ENCODE measurements at places on chromosomes 4 and X.
A peak's percentile ranks its signal among the peaks of the same experiment; 100 is the strongest.

DNA sequence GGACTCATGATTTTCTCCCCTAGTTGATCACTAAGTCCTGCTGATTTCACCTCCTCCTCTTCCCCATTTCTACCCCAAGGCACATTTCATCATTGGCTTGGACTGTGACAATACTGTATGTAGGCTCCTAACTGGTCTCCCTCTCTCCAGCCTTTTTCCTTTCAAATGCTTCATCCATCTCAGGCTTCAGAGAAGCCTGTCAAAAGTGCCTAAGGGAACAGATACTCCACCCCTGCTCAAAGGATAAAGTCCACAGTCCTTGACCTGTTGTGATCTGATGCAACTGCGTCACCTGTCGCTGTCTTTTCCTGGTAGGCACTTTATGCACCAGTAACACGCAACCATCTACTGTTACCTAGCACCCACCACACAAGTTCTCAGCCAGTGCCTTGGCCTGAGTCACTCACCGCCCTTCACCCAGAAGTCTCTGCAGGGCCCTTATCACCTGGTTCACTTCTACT lies 12.8 kb downstream of the SCARB2 start:
- no peak for DNase-seq

DNA sequence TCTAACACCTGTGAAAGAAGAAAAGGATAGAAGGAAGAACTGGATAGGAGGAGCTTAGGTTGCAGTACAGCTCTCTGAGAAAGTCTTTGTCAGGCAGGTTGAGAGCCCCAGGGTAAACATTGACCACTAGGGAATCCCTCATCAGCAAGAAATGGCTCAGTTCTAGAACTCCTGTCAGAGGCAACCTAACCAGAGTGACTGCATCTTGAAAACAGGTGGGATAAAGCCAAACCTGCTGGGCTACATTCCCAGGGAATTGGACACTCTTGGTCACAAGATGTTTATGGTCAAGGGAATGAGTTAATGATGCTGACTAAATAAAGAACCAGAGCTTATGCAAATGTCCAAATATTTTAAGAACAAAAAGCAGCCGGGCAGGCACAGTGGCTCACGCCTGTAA lies 108.3 kb upstream of the MED14 start:
- DNase-seq: no peak

DNA sequence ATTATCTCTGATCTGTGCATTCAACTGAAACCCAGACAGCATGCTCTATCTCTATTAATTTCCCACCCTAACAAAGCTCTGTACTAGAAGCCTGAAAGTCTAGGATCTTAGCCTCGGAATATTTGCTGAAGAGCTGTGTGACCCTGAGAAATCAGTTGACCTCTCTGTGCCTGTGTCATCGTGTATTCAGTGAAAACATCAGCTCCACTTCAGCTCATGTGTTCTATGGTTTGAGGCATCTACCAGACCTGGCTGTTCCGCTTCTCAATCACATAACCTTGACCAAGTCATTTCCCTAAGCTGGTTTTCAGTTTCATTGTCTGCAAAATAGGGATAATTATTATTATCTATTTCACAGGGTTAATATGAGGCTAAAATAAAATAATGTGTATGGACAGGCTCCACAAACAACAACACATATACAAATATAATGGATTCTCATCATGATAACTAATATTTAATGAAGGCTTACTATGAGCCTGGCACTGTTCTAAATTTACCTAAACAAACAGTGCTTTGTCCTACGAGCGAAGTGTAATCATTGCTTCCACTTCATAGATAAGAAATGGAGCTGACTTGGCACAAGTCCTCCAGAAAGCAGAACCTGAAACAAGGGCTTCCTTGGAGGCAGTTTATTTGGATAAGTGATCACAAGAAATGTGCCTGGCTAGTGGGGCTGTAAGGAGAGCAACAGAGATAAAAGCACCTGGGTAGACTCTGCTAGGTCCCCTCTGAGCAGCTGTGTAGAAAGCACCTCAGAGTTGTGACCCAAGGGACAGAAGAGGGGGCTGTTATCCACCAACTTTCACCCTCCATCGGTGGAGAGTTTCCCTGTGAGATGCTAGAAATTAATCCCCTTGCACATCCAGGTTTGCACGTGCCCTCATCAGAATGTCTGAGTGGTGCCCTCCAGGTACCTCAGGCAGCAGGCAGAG lies 356.9 kb downstream of the RAB28 start:
- no peak for DNase-seq

DNA sequence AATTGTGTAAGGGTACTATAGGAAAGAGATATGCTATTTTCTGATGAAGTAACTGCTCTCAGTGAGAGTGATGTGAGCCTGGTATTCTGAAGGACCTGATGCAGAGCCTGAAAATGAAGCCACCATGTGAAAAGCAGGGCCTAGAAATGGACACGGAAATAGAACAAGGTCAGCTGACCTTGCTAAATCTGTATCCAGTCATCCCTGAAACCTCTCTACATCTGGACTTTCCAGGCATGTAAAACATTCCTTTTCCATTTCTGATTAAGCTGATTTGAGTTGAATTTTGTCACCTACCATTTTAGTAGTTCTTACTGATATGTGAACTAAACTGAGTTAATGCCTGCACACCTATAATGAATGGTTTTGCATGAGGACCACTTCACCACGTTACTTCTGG lies 72.4 kb upstream of the NEIL3 start:
- no peak for DNase-seq

DNA sequence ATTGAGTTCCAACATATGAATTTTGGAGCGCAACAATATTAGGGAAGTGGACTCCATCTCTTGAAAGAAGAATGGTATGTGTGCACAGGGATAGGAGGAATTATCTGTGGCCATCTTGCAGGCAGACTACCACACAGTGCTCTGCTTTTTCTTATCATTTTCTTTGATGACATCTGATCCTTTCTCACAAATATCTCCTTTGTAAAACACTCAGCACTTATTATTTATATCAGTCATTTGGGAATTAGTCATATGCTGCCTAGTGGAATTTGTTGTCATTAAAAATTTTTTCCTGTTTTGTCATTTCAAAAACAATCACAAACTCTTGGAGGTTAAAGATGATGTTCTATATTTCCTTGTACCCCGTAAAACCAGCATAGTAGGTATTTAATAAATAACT lies 444.3 kb upstream of the ATOH1 start:
- no peak for DNase-seq

DNA sequence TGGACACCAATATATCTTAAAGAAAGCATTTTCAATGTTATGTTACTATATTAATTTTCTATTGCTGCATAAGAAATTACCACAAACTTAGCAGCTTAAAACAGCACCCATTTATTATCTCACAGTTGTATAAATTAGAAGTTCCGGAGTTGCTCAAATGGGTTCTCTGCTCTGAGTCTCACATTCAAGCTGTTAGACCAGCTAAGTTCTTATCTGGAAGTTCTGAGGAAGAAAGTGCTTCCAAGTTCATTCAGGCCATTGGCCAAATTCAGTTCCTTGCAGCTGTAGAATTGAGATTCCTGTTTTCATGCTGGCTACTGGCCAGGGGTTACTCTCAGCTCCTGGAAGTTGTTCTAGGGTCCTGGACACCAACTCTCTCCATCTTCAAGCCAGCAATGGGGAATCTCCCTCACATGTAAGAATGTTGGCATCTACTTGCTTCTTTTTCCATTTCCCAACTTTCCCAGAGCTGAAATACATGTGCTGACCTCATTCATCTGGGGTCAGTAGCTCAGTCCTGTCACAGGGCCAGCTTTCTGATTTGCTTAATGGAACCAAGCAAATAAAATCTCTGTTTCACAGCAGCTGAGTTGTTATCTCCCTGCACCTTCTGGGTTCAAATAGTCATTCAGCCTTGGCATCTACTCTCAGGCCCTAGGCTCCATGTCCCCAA lies 99.6 kb upstream of the INTU start:
- DNase-seq: peak; percentile 7

- DNase-seq: no peak
These were observed 61.6 kb upstream of the GYPA start for GRCh38 chr4:144202081-144202480.

- no peak for DNase-seq
These were observed 17.6 kb downstream of the UNC5C start for GRCh38 chr4:95531141-95531540.

GRCh38 chr4:147049946-147050345 lies 104.3 kb upstream of the TTC29 start:
- peak; percentile 9 for DNase-seq

DNA sequence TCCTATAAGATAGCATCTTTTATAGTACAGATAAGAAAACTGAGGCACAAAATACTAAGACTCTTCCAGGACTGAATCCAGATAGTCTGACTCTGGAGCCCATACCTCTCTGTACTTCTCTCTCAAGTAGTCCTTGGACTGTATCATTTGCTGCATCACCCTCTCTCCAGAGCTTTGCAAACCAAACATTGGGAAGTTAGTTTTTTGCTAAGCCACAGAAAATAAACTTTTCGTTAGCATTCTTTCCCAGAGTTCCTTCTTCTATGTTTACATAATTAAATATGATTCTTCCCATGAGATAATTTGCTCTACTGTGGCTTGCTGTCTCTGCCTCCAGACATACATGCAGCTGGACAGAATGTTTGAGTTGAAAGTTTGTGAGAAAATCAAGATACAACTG lies 22.0 kb downstream of the PPEF2 start:
- no peak for DNase-seq

- no peak for DNase-seq
These were observed 1049.2 kb upstream of the INTU start for GRCh38 chr4:126583509-126583908.

GRCh38 chr4:6492861-6493657 lies 20.6 kb upstream of the PPP2R2C start:
- DNase-seq: no peak

DNA sequence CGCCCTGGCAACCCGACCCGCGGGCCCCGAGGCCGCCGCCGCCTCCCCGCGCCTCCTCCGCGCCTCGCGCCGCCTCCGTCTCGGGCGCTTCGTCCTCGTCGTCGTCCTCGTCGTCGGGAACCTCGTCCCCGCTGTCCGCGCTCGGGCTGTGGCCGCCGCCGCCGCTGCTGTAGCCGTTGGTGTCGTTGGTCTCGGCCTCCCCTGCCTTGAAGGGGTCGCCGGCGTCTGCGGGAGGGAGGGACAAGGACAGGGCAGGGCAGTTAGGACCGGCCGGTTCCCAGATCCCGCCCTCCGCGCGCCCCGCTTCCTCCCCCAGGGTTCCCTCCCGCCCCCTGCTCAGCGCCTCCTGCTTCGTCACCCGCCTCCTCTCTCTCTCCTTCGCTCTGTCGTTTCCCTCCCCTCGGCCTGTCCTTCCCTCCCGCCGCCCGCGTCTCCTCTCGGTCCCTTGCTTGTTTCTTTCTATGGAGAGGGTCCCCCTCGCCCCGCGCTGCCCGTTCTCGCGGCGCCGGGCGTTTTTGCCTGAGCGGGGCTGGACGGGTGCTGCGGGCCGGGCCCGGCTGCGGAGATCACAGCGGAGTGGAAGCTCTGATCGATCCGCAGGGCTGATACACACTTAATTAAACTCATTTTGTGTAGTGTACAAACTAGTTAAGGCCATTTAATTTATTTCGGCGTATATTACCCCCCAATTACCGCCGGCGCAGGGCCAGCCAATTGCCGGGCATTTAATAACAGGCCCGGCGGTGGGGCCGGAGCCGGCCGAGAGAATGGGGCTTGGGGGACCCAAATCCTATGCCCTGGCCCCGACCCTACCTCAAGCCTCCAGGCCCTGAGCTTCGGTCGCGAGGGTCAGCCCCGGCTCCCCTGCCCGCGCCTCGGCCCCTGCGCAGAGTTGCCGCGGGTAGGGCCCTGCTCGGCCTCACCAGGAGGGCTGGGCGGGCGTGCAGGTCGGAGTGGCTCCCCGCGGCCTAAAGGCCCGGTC lies 2.4 kb downstream of the NKX1-1 start:
- DNase-seq: peak; percentile 36

DNA sequence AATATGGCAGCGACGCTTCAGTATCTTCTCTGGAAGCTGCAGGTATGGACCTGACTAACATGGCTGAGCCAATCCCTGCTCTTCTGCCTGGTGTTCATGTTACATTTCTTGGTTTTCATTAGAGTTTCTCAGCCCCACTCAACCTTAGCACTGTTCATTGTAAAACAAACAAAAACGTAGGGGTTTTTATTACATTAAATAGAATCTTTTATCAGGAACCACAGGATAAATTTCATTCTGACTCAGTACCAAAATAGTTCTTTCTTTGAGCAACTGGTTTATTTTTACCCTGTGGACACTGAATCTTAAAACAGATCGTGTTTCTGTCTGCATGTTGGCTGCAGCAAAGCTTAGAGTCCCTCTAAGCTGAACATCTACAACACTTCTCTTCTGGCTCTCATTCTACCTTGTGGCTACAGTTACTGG lies 27.1 kb downstream of the FHIP1A start:
- DNase-seq: no peak

GRCh38 chrX:9873952-9874351 lies 87.7 kb downstream of the SHROOM2 start:
- DNase-seq: peak; percentile 36

- no peak for DNase-seq
These were observed 286.8 kb upstream of the VCX3A start for GRCh38 chrX:6821730-6822129.

DNA sequence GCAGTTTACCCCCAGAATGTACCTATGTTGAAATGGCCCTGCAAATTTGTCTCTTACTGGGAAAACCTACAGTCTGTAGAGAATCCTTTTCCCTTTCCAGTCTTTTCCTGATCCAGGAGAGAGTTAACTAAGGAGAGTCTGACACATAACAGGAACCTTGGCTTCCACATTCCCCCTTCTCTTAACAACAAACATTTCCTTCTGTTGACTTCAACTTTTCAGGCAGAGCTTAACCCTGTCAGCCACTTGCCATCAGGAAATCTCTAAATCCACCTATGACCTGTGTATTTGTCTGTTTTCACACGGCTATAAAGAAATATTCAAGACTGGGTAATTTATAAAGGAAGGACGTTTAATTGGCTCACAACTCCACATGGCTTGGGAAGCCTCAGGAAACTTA lies 45.6 kb upstream of the GPR78 start:
- no peak for DNase-seq

GRCh38 chr4:70236125-70236524 lies 6.3 kb upstream of the CSN3 start:
- no peak for DNase-seq

DNA sequence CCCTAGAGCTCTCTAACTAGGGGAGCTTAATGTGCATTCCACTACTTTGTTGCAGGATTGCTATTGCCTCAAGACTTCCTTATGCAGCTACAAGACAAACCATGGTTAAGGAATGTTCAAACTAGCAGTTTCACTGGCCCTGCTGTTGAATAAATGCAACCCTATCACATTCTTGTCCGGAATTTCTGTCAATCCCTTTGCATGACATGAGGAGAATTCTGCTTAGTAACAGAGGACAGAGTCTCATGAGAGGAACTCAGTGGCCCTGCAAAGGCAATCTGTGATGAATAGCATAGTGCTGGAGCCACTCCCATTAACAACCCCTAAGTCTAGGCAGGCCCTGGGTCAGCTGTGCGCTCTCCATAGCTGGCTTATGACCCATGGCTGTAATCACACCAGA lies 30.7 kb upstream of the SGMS2 start:
- DNase-seq: no peak

DNA sequence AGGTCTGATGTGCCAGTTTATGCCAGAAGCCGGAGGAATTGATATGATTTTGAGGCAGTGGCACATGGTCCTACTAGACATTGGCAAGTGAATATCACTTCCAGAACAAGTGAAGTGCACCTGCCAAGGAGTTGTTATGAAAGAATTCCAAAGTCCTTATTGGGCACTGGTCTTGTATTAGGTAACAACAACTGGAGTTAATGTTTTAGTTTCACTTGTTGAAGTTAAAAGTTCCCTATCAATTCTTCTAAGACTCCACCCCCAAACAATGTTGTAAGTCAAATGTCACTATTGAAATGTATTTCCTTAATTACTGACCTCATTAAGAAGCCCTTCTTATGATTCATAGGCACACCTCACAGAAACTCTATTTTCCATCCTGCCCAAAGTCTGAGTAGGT lies 3.1 kb downstream of the TET2 start:
- no peak for DNase-seq

- no peak for DNase-seq
These were observed 53.2 kb downstream of the SPINK2 start for GRCh38 chr4:56768316-56768715.

All from AG08396 (cell line).